ENCODE measurements at places on chromosomes 7 and 10.

- no peak for DNase-seq
These were observed 43.1 kb upstream of the CAMK2B start for GRCh38 chr7:44368455-44368854.

DNA sequence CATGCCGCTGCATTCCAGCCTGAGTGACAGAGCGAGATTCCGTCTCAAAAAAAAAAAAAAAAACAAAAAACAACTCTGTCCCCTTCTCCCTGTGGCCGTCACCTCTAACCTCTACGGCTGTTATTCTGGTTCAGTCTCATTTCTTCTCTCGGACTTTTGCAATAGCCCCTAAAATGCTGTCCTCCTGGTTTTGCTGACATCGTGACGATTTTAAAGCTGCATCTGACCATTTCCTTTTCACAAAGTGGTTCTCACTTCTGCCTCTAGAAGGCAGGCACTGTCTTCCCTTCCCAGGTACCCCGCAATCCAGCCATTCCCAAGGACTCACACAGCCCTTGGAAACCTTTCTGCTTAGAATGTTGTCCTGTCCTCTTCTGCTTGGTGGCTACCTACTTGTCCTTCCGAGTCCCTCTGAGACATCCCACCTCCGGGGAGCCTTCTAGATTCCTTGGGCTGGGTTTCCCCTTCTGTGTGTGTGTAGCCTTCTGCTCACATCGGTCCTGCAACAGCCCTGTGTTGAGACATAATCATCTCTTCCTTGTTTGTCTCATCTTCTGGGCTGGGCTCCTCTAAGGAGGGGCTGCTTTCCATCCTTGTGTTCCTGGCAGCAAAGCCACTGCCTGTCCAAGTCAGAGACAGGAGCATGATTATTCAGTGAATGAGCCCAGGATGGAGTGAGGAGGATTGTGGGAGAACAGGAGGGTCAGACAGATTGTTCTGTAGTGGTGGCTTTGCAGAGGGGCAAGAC is 83.1 kb downstream of the GRK5 start:
- DNase-seq, result no peak

DNA sequence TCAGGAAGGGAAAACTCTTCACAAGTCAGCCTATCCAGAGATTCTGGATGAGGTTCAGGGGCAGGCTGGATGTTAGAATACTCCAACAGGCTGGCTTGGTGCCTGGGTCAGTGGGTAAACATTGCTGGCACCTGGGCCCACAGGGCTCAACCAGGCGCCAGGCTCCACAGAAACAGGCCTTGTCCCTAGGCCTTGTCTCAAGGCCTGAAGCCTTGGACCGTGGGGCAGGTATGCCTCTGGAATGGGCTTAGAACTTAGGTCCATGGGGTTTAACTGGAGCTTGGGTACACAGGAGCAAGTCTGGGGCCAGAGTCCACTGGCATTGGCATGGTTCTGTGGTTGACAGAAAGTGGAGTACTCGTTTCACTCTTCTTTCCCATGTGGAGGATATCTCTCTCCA is 263.0 kb upstream of the ETV1 start:
- no peak for DNase-seq

DNA sequence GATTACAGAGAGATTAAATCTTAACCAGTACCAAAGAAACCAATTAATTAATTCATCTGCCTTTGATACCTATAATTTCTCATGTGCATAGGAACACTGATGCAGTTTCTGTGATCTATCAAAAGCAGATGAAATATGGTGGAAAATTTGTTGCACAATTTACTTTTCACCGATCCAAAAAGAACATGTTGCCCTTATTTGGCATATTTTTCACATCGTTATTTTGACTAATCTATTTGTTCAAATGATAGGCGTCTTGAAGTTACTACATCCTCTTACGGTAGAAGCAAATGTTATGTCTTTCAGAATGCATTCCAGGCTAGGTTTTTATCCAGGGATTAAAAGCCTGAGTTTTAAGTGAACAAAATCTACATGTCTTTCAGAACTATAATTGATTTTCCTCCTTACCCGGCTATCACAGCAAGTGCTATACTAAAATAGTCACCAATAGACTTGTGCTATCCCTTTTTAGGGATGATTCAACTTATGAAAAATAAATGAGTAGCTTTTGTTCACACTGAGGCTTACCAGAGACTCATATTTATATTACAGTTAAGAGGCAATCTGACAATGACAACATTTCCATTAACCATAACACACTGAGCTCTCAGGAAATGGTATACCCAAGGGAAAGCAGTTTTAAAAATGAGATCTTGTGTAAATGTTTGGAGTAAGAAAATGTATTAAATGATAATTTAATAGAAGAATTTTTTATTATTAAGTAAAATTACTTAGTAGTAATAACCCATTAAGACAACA is 16.8 kb upstream of the TES start:
- no peak for DNase-seq

GRCh38 chr10:5563321-5563961 is 38.7 kb downstream of the CALML3 start:
- DNase-seq, result no peak

GRCh38 chr10:113665806-113666354 is 2.0 kb upstream of the NRAP start:
- DNase-seq, result no peak

Data from T follicular helper cell (primary cell).